G401 (cell line): ENCODE measurements at places on chromosomes 5 and 9. TPM values are rescaled to one million over a fixed set of nuclear protein-coding genes. Genes with fewer than 3 reads are reported as not detected.
A peak's percentile ranks its signal among the peaks of the same experiment; 100 is the strongest.

DNA sequence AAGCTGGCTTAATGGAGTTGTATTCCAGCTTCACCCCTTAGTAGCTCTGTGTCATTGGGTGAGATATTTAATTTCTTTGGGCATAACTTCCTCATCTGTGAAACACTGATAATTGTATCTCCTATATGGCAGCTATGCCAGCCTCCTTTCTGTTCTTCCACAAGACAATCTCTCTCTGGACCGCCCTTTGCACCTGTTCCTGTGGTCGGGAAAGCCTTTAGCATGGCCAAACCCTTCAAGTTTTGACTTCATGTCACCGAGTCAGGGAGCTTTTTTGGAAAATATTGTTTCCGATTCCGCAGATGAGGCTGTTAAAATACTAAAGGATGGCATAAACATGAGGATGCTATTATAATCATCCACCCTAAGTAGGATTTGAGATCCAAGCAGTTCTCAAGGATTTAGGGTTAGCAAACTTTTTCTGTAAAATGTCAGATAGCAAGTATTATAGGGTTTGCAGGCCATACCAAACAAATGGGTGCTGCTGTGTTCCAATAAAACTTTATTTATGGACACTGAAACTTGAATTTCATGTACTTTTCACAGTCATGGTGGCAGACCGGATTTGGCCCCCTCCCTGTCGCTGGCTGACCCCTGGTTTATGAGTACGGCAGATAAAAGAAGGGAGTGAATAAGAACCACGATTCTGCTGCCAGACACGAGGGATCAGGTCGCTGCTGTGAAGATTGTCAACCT lies 695 bp upstream of the NDFIP1 start:
- no peak for DNase-seq

- no peak for DNase-seq
These were observed 216.8 kb upstream of the RGMB start for GRCh38 chr5:98556712-98557111.

DAB2 gene
- total RNA-seq = not detected in 2 replicates

DNA sequence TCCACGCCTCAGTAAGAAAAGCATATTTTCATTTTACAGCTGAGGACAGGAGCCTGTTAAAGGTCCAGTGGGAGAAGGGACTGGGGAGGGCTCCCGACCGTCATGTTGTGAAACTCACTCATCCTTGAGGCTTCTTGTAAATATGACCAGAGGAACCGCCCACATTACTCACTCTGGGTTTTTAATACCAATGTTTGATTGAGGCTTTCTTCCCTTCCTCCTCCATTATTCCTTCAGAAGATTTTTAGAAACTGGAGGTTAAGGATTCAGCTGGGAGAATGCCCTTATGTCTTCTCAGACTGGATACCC lies 61.4 kb upstream of the GLRX start:
- DNase-seq = no peak

DNA sequence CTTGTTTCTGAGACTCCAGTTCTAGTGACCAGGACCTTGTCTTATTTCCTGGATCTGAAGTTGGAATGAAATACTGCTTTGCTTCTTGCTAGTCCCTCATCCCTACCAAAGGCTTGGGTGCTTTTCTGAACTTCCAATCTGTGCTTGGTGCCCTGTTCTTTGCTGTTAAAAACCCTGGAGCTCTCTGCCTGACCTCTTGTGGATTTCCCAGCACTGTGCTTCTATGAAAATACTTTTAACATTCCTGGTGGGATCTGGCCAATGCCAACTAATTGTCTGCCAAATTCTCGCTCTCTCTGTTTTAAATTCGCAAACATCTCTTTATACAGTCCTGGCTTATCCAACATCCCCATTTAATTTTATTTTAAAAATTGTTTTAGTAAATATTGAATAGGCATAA lies 26.7 kb upstream of the CSNK1G3 start:
- DNase-seq = no peak

ITGA1 gene
- total RNA-seq = not detected in 2 replicates

DNA sequence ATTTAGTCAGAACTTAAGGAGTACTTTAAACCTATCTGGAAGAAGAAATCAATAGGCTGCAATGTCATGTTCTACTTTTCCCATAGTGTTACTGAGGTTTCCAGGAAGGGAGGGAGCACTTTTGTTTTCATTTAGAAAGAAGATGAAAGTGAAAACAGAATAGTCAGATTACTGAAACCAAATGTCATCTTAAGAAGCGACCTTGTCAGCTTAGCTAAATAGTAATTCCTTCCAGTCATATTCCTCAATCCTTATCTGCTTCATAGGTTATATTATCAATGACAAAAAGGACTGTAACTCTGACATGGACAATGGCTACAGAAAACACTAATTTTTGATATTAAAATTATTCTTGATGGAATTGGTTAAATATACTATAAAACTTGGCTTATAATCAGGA lies 27.7 kb downstream of the SAR1B start:
- DNase-seq = no peak

- no peak for DNase-seq
These were observed 86.4 kb downstream of the MED10 start for GRCh38 chr5:6291961-6292360.

OTP gene
- not detected in 2 replicates for total RNA-seq

CFAP90 gene
- total RNA-seq = 0.25 TPM in 1 of 2 replicates, not detected in the other

GRCh38 chr9:121735793-121736770 lies 84.6 kb downstream of the DAB2IP start:
- DNase-seq = no peak

PHF24 gene
- not detected in 2 replicates for total RNA-seq

DNA sequence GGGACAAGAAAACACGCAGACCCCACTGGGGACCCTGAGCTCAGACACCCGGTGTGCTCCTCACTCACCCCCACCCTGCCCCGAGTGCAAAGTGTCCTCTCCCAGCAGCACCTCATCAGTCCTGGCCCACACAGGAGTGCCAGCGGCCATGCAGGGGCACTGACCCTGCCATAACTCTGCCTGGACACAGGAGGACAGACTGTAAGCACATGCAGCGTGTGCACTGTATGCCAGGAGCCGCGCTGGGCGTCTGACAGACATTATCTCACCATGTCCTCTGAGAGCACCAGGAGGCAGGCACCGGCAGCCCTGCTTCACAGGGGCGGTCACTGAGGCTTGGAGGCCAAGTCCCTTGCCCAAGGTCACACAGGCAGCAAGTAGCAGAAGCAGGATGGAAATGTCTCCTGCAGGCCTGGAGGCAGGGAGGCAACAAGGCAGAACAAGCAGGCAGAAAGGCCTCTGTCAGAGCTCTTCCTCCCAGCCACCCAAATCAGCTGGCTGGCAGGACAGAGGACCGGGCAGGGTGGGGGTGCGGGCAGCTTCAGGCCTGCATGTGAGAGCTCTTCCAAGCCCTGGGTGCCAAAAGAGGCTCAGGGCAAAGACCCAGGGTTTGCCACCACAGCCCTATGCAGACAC lies 8.4 kb downstream of the EEIG1 start:
- no peak for DNase-seq

DNA sequence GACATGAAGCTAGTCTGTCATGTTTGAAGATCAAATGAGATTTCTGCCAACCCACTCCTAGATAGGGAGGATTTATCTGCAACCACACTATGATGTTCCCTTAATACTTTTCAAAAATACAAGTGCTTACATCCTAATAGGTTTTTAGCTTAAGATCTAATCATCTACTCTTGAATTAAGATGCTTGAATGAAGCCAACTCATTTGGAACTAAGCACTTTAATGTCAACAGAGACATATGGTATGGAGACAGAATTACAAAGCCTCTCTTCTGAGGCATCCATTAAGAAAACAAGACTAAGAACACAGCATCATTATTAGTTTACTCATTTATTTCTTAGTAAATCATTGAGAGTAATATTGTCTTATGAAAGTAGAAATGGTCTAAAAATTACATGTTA lies 139.3 kb upstream of the NFIB start:
- DNase-seq = no peak

DNA sequence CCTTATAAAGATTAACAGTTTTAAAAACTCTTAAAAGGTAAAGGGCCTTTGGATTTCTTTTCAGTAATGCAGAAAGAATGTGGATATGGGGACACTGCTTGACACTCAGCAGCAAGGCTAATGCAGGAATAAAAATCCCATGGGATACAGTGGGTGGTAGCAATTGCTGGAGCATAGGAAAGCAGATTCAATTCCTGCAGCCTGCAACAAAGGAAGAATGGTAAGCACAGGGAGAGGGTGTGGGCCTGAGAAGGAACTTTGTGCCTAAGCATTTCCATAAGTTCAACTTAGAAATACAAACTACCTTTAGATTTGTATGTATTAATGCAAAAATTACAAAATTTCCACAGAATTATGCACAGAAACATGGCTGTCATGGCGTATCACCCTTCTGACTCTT lies 65.8 kb upstream of the CDK5RAP2 start:
- no peak for DNase-seq

DNA sequence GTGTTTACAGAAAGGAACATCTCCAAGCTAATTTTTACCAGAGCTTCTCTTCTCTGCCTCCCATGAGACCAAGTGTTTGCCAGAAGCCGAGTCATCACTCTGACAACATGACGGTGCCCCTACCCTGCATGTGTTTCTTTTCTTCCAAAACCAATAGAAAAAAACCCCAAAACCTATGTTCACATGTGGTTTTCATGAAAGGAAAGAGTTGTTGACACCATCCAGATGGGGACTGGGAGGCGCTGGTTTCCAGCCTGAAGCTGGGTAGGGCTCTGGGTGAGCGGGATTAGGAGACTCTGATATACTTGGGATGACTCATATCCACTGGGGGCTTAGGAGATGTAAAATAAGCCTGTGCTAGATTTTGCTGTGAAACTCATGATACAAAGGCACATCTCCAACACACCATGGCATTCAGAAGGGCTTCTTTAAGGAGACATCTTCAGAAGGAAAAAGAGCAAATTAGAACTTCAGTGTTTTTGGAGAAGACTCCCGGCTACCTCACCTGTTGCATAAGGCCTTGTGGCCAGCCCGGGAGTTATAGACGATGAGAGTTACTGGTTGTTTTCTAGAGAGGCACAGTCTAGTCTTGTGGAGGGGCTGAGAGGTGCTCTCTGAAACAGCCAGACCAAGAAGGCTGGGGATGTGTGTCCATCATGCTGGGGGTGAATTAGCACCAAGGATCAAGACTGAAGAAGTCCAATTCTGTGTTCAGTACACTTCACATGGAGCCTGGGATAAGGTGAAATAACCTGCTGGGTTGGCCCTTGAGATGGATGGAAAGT lies 108.9 kb upstream of the LHFPL2 start:
- no peak for DNase-seq

- DNase-seq = no peak
These were observed 239.7 kb downstream of the MLLT3 start for GRCh38 chr9:20382460-20383071.

DNA sequence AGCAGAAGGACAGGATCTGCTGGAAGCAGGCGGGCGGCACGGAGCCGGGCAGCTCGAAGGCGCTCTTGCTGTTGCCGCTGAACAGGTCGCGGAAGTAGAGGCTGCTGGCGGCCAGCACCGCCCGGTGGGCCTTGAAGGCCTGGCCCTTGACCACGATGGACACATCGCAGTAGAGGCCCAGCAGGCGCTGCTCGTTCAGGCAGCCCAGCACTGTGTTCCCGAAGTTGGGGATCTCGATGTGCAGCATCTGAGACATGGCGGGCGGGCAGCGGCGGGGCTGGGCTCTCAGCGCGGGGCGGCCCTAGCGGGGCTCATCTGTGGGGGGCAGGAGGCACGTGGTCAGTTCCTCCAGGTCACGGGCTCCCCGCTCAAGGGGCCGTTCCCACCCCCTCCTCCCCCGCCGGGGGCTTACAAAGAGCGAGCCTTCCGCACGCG lies 44.8 kb downstream of the NACC2 start:
- DNase-seq = peak; percentile 64

DNA sequence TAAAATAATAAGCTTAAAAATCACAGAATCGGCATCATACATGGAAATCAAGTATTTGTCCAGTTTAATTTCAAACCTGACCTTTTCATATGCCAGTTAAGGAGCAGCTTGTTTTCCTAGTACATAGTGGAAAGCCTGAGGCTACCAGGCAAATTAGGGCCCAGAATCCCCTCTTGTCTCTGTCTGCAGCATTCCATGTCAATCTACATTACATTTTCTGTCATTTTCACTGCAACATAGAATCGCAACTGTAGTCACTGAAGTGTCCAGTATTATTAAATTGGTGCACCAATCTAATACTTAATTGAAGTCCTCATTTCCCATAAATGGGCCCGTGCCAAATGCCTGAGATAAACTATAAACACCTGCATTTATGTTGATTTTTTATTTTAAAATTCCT lies 1352.2 kb upstream of the ACO1 start:
- DNase-seq = no peak

CEL gene
- total RNA-seq = 0.31 and 0.92 TPM in 2 replicates

DNA sequence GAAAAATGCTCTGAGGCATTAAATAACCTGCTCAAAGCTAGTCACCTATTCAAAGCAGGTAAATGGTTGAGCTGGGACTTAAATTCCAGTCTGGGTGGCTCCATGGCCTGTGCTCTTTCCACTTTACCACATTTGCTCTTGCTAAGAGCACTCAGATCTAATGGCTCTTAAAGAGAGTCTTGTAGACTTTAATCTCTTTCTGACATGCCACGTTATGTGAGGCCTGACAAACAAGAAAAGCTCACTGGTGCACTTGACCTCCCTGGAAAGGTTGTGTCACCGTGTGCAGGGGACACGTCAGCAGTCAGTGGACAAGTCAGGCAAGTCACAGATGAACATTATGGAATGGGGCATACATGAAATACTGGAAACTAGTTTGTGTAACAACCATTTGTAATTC lies 129.9 kb upstream of the RPS23 start:
- DNase-seq = no peak

FASTKD3 gene
- 14.1 and 25.5 TPM in 2 replicates for total RNA-seq
